ENCODE measurements at places on chromosomes 7 and 10. TPM values are rescaled to one million over a fixed set of nuclear protein-coding genes. Genes with fewer than 3 reads are reported as not detected.
A peak's percentile ranks its signal among the peaks of the same experiment; 100 is the strongest.

DNA sequence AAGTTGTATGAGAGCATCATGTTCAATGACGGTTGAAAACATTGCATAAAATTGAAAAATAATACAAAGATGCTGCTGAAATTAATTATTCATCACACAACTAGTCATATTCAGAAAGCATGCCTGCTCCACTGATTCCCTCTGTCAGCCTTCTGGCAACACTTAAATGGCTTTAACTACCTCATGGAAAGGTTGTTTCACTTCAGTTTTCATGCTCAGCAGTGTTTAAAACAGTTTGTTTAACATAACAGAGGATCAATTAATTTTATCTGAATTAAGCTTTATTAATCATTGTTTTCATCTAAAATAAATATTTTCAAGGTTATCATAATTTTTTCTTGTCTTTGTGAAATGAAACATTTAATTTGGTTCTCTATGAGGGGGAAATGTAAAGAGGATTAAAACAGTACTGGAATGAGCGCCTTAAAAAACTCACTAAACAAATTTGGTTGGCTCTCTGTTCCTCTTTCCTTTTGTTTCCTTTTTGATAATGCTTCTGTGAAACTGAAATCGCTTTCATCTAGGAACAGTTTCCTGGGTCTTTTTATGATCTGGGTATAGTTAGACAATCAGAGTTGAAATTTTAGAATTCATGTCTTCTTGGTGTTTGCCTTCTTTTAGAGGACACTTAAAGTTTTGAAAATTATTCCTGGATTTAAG lies 427.4 kb downstream of the SH2D4B start:
- DNase-seq = no peak

DNA sequence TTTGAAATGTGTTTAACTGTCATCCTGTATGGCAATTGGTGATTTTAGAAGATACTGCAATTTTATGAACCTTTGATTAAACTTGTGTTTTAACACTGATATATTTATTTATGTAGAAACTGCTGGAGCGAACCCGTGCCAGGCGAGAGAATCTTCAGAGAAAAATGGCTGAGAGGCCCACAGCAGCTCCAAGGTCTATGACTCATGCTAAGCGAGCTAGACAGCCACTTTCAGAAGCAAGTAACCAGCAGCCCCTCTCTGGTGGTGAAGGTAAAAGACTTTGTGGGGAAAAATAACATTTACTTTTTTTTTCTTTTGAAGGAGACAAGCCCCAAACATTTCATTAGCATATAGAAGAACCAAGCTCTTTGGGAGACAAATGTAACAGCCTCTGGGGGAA lies 6.5 kb downstream of the ANLN start:
- no peak for DNase-seq

DNA sequence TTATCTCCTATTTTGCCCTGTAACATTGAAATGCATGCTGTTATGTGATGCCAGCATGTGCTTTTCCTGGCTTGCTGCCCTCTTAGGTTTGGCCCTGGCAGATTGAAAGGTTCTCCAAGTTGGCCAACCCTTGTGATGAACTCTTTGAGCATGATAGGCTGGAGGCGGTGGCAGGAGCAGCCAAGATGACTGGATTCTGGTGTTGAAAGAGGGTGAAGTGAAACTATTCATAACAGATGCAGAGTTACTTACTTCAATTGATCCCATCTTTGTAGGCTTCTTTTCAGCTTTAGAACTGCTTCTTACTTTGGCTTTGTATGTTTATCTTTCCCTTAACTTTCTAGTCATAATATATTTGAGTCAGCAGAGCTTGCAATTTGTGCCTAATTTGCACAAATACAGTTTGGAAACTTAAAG lies 57.6 kb downstream of the BICC1 start:
- no peak for DNase-seq

DNA sequence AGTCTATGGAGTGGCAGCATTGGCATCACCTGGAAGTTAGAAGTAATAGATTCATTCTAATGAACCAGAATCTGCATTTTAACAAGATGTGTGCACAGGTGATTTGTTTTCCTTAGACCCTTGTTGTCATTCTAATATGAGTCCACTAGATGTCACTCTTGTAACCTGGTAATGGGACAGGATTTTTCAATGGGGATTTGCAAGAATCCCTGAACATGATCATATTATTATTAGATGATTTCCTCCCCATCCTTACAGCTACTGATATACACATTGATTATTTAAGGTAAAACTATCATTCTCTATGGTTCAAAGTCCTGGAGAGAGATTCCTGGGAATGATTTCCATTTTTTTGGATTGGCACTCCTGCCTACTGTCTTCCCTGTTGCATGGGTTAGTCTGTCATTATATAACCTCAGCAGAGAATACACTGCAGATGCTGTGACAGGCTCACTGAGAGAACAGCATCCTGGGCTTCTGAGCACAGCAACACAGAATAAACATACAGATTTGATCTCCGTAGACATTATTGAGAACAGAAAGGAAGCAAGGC lies 194.9 kb downstream of the SUGCT start:
- DNase-seq = peak; percentile 72

DNA sequence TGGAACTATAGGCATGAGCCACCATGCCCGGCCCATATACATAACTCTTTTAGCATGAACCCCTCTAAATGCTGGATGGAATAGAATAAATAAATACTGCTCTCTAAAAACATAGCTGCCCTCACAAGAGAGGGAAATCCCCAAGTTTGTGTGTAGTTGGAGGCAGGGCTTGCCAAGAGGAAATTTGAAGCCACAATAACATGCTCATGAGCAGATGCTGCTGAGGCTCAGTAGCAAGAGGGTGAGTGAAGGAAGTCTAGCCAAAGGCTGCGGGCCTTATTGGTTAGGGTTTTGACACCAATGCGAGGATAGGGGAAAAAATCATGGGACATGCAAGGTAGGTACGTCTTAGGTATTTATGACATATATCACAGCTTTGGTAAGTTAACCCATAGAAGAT lies 17.3 kb downstream of the TPK1 start:
- no peak for DNase-seq

DNA sequence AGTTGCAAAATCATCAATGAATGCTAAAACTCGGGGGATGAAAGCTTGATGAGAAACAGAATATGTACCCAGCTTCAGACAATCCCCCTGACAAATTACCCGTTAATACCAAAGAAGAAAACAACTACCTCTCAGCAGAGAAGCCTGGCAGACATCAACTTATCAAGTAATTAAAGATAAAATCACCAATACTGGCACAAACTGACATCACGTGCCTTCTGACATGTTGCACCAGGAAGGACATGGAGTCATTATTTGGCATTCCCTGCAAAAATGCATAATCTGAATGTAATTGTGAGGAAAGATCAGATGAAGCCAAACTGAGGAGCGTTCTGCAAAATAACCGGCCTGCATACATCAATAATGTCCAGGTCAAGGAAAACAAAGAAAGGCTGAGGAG lies 7.7 kb downstream of the SLIT1 start:
- DNase-seq = no peak

DNA sequence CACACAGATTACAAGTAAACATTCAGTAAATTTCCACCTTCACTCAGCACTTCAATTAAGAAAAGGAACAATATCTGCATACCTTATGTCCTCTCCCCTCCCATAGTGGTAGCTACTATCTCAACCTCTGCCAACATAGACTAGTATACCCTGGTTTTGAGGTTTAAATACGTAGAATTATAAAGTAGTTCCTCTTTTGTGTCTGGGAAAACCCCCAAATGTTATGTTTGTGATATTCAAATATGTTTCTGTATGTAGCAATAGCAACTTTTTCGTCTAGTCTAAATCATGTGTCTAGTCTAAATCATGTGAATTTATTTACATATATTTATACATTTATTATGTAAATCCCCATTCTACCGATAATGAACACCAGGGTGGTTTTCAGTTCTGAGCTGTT lies 13.2 kb upstream of the CAMK2B start:
- no peak for DNase-seq

GRCh38 chr10:98349508-98349922 lies 65.5 kb downstream of the PYROXD2 start:
- DNase-seq = no peak

GRCh38 chr10:662686-663465 lies 26.6 kb downstream of the DIP2C start:
- DNase-seq = no peak

GRCh38 chr10:48678041-48678440 lies 6.6 kb upstream of the WDFY4 start:
- DNase-seq = no peak

DNA sequence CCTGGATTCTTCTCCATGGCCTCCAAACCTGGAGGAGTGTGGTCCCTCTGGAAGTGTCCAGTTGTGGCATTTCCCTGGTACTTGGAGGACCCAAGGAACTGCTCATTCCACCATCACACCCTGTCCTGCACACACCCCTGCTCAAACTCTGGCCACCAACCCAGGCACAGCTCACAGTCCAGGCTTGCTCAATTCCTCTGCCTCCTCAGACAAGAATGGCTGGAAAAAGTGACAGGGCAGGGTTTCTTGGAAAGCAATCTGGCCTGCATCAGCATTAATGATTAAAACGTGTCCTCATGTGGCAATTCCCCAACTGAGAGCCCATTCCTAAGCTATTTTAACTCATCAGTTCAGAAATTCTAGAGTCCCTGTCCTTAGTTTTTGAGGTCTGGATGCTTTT lies 17.2 kb upstream of the TPST1 start:
- no peak for DNase-seq

DNA sequence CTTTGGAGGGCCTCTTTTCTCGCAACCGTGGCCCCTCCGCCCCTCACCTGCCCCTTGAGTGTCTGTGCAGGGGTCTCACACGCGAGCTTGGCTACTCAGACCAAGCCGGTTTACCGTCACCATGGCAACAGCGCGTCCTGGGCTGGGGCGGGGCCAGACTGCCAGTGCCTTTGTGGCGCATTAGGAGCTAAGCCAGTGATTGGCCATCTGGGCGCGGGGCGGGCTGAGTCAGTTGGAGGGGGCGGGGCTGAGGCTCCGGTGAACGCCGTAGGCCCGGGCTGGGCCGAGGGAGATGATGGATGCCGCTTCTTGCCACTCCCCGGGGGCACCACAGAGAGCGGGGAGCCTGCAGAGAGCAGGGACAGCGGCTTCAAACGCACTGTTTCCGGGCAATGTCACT lies 48.7 kb upstream of the FXYD4 start:
- DNase-seq = peak; percentile 99

DNA sequence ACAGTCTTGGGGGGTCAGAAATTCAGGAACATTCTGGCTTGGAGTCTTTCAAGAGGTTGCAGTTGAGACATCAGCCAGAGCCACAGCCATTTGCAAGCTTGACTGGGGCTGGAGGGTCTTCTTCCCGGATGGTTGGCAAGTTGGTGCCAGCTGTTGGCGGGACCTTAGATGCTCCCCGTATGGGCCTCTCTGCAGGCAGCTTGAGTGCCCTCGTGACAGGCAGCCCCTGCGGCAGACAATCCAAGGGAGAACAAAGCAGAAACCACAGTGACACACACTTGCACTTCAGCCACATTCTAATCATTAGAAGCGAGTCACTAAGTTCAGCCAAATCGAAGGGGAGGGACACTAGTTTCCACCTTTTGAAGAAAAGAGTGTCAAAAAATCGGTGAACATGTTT lies 59.4 kb upstream of the MXI1 start:
- DNase-seq = no peak

DNA sequence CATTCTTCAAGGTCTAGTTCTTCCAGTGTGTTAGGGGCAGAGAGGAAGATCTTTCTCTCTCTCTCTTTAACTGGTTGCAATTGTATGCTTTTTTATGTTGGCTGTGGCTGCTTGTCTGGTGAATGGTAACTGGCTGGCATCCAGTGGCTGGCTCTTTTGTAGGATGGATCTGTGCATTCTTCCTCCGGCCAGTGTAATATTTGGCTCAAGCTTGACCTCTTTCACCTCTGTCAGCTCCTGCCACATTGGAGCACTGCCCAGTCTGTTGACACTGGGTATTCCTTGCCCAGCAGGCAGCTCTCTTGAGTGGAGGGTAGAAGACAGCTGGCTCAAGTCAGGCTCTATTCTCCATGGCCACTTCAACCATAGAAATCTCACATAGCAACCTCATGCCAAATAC lies 528.3 kb downstream of the PHTF2 start:
- no peak for DNase-seq

GRCh38 chr7:132154695-132155471 lies 421.4 kb downstream of the PLXNA4 start:
- DNase-seq = peak; percentile 17

DNA sequence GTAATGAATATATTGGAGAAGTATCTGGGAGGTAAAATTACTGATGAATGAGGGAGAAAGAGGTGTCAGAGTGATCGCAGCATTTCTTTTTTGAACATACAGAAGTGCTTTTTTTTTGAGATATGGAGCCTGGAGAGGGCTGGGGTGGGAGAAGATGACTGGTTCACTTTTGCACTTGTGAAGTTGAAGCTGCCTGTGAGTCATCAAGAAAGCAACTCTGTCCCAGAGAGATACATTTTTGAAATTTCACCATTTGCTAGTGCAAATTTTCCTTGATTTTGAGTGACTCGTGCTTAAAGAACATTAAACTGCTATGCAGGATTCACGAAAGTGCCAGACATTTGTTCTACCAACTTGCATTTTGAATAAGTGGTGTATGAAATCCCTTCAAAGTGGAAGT lies 81.8 kb downstream of the ADRA2A start:
- DNase-seq = no peak

The SLC35B4 gene
- total RNA-seq = 29.7 TPM

The PODXL gene
- 698 TPM for total RNA-seq

The DLX6 gene
- total RNA-seq = not detected

The TRIL gene
- 5.1 TPM for total RNA-seq

The ANKRD1 gene
- total RNA-seq = not detected

The WNT8B gene
- 1.9 TPM for total RNA-seq

The PGAM2 gene
- total RNA-seq = 2.9 TPM
